ENCODE measurements at places on chromosomes 1 and 21. TPM values are rescaled to one million over a fixed set of nuclear protein-coding genes. Genes with fewer than 3 reads are reported as not detected.
A peak's percentile ranks its signal among the peaks of the same experiment; 100 is the strongest.

DNA sequence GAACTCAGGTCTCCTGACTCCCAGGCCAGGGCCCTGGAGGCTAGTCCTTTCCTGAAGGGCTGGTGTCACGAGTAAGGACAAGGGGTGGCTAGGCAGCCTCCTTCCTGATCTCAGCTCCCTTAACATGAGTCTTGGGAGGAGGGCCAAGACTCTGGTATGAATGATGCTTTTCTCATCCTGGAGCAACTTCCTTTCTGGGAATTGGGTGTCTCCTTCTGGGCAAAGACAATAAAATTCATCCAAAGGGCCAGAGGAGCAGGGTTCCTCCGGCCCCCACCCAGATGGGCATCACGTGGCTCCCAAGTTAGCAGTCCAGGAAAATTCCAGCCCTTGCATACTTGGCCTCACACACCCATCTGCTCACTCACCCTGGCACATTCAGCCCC is at the start of gene FAM167B:
TSS of gene FAM167B (plus strand) at position 335 of the 386 bp plus-strand sequence. CDS start 200 bp downstream, outside the sequence.
- no peak for DNase-seq
- peak within 1 kb of the TSS; percentile 75 for H3K27ac ChIP-seq
- H3K4me1 ChIP-seq: peaks cover 48% of the 10 kb centered on the region
- H3K36me3 ChIP-seq: no peaks in the 10 kb centered on the region
- H3K4me3 ChIP-seq: peak within 1 kb of the TSS; percentile 41

TFB2M gene
- 9.4 TPM for total RNA-seq

DNA sequence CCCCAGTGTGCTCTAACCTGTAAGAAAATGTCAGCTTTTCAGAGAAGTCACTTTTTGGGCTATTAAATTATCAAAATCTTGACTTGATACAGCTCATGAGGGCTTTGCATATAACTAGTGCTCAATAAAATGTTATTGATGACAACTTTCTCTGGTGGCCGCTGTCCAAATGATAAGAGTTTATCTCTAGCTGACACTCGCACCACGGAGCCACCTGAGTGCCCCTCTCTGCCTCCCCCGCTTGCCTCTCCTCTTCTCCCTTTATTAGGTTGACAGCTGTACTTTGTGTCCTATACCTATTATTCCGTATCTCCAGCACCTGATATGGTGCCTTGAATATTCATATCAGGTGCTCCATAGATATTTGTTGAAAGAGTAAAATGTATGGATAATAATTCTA is 82.8 kb downstream of the PHTF1 start:
- H3K36me3 ChIP-seq: peaks cover 25% of the 10 kb centered on the region
- DNase-seq: no peak
- no peaks in the 10 kb centered on the region for H3K4me1 ChIP-seq

- no peaks in the 10 kb centered on the region for H3K36me3 ChIP-seq
- H3K27ac ChIP-seq: no peak overlapping the region
- H3K4me3 ChIP-seq: no peak overlapping the region
- no peaks in the 10 kb centered on the region for H3K27me3 ChIP-seq
- H3K4me1 ChIP-seq: no peaks in the 10 kb centered on the region
These were observed 9.7 kb upstream of the STIL start for GRCh38 chr1:47323599-47324031.

CTSS gene
- total RNA-seq: 533 TPM

- H3K27me3 ChIP-seq: no peaks in the 10 kb centered on the region
- no peak for DNase-seq
- no peaks in the 10 kb centered on the region for H3K36me3 ChIP-seq
These were observed 31.7 kb downstream of the AK5 start for GRCh38 chr1:77313491-77313890.

DNA sequence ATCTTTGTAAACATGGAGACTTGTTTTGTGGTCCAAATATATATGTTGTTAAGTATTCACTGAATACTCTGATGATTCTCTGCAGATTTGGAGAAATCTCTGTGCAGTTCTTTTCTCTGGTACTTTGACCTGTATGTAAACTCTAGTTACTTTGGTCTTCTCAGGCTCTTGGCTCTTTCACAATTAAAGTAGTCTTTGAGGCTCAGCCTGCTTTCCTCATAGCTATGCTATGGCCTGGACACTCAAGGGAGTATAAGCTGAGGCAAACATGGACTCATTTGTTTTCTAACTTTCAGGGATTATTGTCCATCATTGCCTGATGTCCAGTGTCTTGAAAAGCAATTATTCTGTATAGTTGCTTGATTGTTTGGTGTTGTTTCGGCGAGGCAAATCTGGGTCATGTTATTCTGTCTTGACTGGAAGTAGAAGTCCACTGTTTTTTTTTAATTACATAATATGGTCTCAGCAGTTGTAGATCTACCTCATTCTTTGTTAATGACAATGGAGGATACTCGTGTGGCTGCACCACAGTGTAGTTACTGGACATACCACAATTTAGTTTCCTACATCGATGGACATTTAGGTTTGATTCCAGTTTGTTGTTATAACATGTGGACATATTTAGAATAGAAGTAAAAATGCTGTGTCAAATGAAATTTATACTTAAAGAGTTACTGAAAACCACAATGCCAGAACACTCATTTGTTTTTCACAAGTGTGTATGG is 9.2 kb downstream of the PTBP2 start:
- H3K36me3 ChIP-seq: peaks cover 6% of the 10 kb centered on the region
- no peak for DNase-seq
- H3K27me3 ChIP-seq: no peaks in the 10 kb centered on the region

GRCh38 chr1:44094047-44094446 is 24.6 kb upstream of the KLF17 start:
- H3K36me3 ChIP-seq: no peaks in the 10 kb centered on the region
- no peaks in the 10 kb centered on the region for H3K27me3 ChIP-seq
- H3K4me3 ChIP-seq: no peak overlapping the region
- H3K4me1 ChIP-seq: no peaks in the 10 kb centered on the region
- no peak overlapping the region for H3K27ac ChIP-seq

Measured in upper lobe of right lung (tissue), 1 donor.